ENCODE measurements at places on chromosomes 3 and 15. TPM values are rescaled to one million over a fixed set of nuclear protein-coding genes. Genes with fewer than 3 reads are reported as not detected.

Gene CNTN4
- 10.5 TPM for total RNA-seq

Gene P2RY1
- total RNA-seq: 14.3 TPM

Gene EPHA3
- 6.0 TPM for total RNA-seq

Gene STRIT1
- total RNA-seq: not detected

Gene LMAN1L
- total RNA-seq: not detected

Gene KLF15
- 52.3 TPM for total RNA-seq

Gene UBR1
- 57.4 TPM for total RNA-seq

Gene WDR93
- 0.57 TPM for total RNA-seq

Gene DNAH12
- total RNA-seq: 0.38 TPM

Gene GRAMD2A
- 0.65 TPM for total RNA-seq

Gene NAALADL2
- total RNA-seq: 10.4 TPM

Gene HCLS1
- 211 TPM for total RNA-seq

Gene PAK6
- 0.51 TPM for total RNA-seq

Gene OR5K4
- not detected for total RNA-seq

Gene TTLL13
- total RNA-seq: 0.22 TPM

Gene ZPLD1
- not detected for total RNA-seq

Gene UBA5
- 26.7 TPM for total RNA-seq

Gene TRIM71
- not detected for total RNA-seq

Gene CHRM5
- not detected for total RNA-seq

Gene ACP3
- total RNA-seq: 1.1 TPM

Gene CERS3
- total RNA-seq: not detected

Gene SPATA12
- total RNA-seq: not detected

Gene TTLL3
- total RNA-seq: 125 TPM

Gene FYCO1
- total RNA-seq: 36.7 TPM

Gene ALDH1A3
- 54.3 TPM for total RNA-seq

Gene CAPN3
- 22.4 TPM for total RNA-seq

Gene SUCNR1
- total RNA-seq: 10.9 TPM

Gene RARRES1
- 8.7 TPM for total RNA-seq

Gene MESP1
- total RNA-seq: 6.0 TPM

Gene GOLGA8G
- not detected for total RNA-seq

Gene UBAP1L
- 5.7 TPM for total RNA-seq

Gene GPR27
- 0.49 TPM for total RNA-seq

Gene FGD5
- total RNA-seq: 18.2 TPM

Gene GOLGA8J
- 0.51 TPM for total RNA-seq

Gene SENP7
- 28.6 TPM for total RNA-seq

Gene SLC2A2
- total RNA-seq: not detected

Gene GOLGA6L10
- total RNA-seq: 1.5 TPM

Gene SCAANT1
- not detected for total RNA-seq

Gene ADGRG7
- total RNA-seq: not detected

Gene GNAT1
- total RNA-seq: not detected

Gene SYNPR
- not detected for total RNA-seq

Gene BRK1
- total RNA-seq: 163 TPM

Gene KCNAB1
- total RNA-seq: 10.9 TPM

Gene LXN
- 17.0 TPM for total RNA-seq
